T-helper 22 cell (primary cell): ENCODE measurements at places on chromosomes 11 and 22.
A peak's percentile ranks its signal among the peaks of the same experiment; 100 is the strongest.

- DNase-seq: no peak
These were observed 75.9 kb downstream of the MN1 start for GRCh38 chr22:27725661-27726060.

- no peak for DNase-seq
These were observed 38.2 kb downstream of the ADAMTS8 start for GRCh38 chr11:130390071-130390758.

- DNase-seq: no peak
These were observed 43.8 kb downstream of the KCNQ1OT1 start for GRCh38 chr11:2655834-2656622.

GRCh38 chr11:57742087-57742452 lies 779 bp downstream of the SELENOH start:
- no peak for DNase-seq

GRCh38 chr11:75325713-75326438 lies 25.6 kb downstream of the ARRB1 start:
- DNase-seq: no peak

- DNase-seq: no peak
These were observed 116.8 kb upstream of the FGF3 start for GRCh38 chr11:69935941-69936505.

- DNase-seq: no peak
These were observed 64.1 kb upstream of the LMO1 start for GRCh38 chr11:8327761-8328192.

DNA sequence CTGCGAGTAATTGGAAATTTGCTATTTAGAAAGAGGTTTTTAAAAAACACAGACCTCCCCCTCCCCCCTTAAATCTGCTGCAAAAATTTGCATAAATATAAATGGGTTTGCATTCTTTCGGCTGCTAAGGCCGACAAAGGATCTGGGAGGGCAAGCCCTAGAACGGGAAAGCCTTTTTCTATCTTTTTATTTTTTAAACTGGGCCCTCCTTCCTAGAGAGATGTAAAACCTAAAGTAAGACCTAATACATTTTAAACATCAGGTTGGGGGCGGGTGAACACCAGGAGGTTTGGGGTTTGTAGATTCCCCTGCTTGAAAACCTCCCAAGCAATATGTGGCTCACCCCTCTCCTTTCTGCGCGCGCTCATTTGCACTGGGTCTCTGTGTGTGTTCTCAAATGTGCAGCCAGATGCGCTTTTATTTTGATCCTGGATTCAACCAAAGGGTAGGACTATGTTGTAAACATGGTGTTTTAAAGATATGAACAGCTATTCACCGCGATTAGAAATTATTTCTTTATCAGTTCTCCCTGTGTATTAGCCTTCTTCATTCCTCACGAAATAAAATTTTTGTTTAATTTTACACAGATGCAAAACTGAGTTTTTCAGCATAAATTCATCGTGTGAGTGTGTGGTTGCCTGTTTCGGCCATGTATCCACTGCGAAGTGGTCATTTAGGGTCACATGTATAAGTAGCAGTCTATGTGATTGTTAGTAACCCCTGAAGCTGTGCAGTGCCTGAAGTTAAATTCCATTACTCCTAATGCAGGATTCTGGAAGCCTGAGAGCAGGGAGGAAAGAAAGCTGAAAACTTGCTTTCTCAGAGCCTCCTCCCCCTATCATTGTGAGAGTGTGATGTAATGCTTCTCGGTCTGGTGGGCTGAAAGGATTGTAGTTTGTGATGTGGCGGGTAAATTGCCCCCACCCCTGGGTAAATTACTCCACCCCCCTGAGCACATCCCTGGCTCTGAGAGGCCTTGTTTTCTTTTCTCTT lies 988 bp downstream of the TNRC6B start:
- DNase-seq: peak; percentile 13

DNA sequence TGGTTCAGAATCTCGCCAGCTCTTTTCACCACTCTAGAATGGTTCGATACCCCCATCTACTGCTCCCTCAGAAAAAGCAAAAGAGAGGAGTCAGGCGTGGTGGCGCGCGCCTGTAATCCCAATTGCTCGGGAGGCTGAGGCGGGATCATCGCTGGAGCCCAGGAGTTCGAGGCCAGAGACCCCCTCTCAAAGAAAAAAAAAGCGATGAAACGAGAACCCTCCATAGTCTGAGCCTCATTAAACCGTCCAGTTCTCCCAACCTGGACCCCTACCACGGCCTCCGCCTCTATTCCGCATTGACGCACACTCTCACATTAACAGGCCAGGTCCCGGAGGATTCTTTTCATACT lies 439 bp downstream of the SPA17 start:
- DNase-seq: no peak

DNA sequence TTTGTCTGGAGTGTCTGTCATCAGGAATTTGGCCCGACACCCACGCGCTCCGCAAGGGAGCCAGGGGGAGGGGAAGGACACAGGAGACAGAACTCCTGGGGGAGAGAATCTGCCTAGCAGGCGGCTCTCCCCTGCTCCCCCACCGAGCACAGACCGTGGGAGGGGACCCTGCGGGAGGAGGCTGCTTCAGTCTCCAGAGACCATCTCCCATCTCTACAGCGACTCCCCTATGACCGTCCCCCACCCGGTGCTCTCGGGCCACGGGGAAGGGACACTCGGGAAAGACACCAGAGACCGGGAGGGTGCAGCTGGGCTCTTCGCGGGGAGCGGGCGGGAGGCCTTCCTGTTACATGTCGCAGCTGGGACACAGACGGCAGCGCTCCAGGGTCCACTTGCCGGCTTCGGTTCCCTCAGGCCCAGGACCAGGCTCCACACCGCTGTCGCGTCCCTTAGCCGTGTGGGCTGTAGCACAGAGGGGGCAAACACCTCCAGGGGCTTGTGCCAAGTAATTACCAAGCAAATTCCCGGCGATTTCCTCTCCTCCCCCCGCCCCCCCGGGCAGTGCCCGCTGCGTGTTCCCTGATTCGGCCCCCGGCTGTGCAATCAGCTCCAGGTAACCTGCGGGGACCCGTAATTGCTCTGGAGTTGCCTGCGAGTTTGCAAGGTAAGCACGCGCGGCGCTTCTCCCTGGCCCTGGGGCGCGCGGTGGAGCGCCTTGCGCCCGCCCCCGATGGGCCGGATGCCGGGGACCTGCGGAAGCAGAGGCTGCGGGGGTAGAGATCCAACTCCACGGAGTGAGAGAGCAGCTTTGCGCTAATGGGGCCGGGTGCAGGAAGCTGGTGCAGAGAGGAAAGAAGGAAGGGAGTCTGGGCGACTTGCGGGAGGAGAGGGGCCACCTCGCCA lies 155.1 kb upstream of the CADM1 start:
- DNase-seq: no peak

GRCh38 chr11:16960250-16960649 lies 54.0 kb downstream of the PLEKHA7 start:
- no peak for DNase-seq

- no peak for DNase-seq
These were observed 591.2 kb downstream of the OPCML start for GRCh38 chr11:132941024-132941646.

DNA sequence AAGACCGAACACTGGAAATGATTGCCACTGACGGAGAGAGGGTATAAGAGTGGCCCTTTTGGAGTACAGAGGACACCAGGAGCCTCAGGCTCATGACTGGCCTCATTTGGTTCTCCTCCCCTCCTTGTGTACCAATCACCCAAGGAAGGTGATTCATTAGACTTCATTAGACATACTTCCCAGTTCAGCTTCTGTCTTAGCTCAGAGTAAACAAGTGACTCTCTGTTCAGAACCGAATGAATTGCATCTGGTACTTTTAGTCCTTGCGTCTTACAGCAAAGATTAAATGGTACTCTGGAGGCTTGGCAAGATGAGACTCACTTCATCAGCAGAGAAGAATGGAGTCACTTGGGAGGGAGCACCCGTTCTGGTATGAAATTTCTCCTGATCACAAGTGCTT lies 75.2 kb downstream of the ZNRF3 start:
- DNase-seq: no peak

GRCh38 chr11:109342261-109342660 lies 79.7 kb upstream of the C11orf87 start:
- no peak for DNase-seq

DNA sequence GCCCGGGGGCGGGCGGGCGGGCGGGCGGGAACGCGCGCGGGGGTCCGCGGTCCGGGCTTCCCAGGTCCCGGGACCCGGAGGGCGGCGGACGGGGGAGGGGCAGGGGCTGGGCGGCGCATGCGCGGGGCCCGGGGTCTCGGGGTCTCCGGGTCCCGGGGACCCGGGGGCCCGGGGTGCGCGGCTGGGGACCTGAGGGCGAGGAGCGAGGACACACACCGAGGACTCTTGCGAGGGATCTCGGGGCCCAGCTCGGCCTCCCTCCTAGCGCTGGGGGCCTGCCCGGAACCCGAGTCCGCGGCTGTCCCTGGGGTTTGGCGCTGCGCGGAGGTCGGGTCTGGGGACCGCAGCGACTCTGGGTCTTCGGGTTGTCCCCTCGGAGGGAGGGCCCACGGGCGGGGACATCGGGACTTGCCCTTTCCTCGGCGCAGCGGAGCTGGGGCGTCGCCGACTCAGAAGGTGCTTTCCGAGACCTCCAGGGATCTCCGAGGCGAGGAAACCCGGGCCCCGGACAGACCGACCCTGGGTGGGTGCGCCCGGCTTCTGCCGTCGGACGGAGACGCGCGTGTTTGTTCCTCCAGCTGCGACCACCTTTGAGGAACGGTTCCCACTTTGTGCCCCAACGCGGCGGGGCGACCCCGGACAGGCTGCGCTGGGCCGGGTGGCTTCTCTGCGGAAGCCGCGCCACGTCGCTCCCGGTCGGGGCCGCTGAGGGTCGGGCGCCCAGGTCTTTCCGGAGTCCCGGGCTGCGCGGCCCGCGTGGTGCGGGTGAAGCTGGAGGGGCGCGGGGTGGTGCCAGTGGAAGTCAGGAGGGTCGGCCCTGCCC lies 540 bp downstream of the PPARA start:
- peak; percentile 45 for DNase-seq

DNA sequence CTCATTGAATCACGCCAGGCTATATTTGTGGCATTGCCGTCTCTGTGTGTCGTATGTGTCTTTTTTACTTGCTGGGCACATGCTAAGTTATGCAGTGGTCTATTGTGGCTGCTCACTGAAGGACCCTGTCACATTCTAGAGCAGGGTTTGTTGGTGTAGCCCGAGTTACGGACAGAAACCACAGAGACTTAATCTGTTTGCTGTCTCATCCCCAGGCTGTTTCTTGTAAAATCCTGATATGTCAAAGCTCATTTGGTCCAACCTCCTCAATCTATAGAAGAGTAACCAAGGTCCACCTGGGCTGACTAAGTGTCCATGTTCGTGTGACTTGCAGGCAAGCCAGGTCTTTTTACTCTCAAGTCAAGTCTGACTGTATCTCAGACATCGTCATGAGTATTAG lies 5.0 kb downstream of the DPF2 start:
- no peak for DNase-seq

- no peak for DNase-seq
These were observed 46.9 kb downstream of the WNT11 start for GRCh38 chr11:76159303-76159937.

GRCh38 chr11:86495351-86495750 lies 120.7 kb downstream of the CCDC81 start:
- DNase-seq: no peak

DNA sequence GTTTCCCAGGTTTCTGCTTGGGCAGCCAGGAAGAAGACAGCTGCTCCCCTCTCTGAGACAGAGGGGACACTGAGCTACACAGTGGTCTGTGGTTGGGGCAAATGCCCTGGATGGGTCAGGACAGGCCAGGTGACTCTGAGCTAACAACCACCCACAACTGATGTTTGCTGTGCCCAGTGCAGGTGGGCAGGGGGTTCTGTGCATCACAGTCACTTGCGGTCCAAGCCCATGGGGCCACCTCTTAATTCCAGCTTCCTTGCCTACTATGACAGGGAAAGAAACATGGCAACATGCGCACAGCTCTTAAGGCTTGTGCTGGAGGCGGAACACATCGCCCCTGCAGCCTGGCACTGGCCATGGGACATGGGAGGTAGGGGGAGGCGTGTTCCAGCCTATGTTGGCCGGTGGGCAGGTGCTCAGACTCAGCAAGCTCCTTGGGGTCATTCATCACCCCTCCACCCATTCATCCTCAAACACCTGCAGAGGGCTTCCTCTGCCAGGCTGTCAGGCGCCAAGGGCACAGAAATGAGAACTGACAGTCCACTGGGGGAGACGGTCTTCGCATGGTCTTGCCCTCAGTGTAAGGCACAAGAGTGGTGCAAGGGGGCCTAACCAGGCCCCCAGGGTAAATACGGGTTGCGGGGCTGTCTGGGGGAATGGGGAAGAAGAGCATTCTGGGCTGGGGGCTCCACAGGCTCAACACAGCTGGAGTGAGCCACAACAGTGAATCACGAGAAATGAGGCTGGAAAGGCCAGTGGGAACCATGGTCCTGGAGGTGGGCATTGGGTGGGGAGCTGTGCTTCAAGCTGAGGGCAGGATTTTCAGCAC lies 55.6 kb downstream of the ARFGAP3 start:
- no peak for DNase-seq

- peak; percentile 14 for DNase-seq
These were observed 728 bp downstream of the RPL3 start for GRCh38 chr22:39318507-39319283.

- DNase-seq: no peak
These were observed 37.7 kb upstream of the RFPL3 start for GRCh38 chr22:32319861-32320406.

GRCh38 chr22:25021409-25021808 lies 68.9 kb downstream of the KIAA1671 start:
- DNase-seq: no peak

DNA sequence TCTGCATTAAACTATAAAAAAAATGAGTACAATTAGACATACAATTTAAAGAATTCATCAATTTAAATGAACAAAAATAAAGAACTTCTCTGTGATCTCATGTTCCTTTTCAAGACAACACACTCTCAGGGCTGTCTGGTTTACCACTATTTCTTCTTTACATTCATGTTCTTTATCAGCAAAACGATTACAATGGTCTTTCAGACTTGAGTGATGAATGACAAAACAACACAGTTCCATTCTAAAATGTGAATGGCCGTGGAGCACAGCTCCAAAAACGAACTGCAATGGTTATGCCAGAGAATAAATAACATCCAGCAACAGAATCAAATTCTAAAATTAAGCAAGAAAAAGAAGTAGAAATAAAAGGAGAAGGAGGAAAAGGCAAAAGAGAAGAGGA lies 113.1 kb downstream of the CADM1 start:
- DNase-seq: no peak

- DNase-seq: no peak
These were observed 252.5 kb downstream of the ST3GAL4 start for GRCh38 chr11:126607776-126608541.

GRCh38 chr22:41847300-41847699 lies 14.4 kb downstream of the SREBF2 start:
- DNase-seq: no peak

- DNase-seq: no peak
These were observed 88.0 kb downstream of the NTM start for GRCh38 chr11:131458421-131458820.
